ENCODE measurements at places on chromosomes 7 and 10.

DNA sequence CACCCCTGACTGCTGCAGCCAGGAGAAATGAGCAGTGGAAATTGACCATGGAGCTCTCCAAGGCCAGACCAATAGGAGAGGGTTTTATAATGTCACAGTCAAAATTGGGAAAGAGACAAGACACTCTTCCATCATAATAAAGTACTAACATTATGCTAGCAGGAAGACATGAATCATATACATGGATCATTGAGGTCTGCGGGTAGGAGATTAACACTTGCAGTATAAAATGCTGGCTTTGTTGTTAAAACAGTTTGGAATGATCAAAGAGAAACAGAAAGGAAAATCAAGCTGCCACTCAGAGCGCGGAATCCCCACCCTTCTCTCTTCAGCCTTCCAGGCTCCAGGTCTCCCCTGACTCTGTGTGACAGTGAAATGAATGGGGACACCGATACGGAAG is 53.4 kb upstream of the CALN1 start:
- no peak for DNase-seq

DNA sequence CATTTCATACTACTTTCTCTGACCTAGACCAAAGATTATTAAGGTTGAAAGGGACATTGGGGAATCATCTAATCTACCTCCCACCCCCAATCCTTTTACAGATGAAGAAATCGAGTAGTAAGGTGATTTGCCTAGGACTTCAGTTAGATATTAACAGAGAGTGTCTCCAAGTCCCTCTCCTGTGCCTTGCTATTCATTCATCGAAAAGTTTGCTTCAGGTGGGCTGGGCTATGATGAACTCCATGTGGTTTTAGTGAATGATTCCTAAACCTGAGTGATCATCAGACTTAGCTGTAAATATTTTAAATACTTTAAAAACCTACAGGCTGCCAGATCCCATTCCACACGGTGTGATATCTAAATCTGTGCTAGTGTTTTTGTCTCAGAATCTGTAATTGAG is 259.4 kb upstream of the SORCS1 start:
- DNase-seq: no peak

DNA sequence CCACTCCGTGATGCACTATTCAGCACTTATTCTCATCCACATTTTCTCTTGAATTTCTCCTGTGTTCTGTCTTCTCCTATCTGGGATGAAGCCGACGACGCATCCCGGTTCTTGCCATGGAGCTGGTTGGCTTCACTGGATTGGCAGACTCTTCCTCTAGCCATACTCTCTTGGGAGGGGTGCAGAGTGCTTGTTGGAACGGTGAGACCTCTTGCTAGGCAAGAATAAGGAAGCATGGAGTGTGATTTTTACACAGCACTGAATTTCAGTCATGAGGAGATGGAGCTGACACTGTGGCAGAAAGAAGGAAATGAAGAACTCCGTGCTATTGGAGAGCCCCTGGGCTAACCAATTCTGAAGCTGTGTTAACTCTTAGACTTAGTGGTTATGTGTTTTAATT is 28.2 kb upstream of the ZNF32 start:
- no peak for DNase-seq

DNA sequence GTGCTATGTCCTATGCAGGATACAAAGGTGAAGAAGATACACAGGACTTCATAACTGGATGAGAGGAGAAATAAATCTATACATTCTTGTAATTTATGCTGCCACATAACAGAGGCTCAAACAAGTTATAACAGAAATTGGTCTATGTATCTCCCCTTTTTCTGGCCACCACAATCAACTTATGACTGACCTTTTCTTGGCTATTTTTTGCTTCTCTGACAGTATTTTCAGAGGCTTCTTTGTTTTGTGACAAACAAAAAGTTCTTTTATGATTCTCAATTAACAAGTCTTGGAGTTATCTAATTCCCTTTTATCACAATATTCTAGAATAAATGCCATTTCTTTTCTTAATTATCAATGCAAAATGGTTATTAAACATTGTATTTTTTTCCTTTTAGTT is 953.0 kb upstream of the ZWINT start:
- DNase-seq: no peak

DNA sequence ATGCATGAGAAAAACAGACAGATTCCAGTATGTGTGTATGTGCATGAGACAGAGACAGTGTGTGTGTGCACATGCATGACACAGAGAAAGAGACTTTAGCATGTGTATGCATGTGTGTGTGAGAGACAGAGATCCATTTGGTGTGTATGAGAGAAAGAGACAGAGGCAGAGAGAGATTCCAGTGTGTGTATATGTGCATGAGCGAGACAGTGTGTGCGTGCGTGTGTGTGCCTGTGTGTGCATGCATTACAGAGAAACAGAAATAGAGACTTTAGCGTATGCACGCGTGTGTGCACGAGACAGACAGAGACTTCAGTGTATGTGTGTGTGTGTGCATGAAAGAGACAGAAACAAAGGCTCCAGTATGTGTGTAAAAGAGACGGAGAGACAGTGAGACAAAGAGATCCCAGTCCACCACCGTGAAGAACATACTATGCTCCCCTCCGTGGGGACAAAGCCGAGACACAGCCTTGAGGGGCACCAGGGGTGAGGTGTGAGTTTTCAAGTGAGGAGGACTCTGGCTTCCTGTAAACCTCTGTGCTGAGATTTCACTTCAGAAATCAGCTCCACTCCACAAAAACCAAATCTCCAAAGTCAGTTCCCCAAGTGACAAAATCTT is 188.9 kb downstream of the GRID1 start:
- no peak for DNase-seq

All from stimulated activated CD8-positive, alpha-beta memory T cell treated with anti-CD3 and anti-CD28 coated beads, Interleukin-12 subunit alpha, Interleukin-12 subunit beta, amount 100 ng/mL, for 4 hours (primary cell).